ENCODE measurements at places on chromosomes 16 and 17.

DNA sequence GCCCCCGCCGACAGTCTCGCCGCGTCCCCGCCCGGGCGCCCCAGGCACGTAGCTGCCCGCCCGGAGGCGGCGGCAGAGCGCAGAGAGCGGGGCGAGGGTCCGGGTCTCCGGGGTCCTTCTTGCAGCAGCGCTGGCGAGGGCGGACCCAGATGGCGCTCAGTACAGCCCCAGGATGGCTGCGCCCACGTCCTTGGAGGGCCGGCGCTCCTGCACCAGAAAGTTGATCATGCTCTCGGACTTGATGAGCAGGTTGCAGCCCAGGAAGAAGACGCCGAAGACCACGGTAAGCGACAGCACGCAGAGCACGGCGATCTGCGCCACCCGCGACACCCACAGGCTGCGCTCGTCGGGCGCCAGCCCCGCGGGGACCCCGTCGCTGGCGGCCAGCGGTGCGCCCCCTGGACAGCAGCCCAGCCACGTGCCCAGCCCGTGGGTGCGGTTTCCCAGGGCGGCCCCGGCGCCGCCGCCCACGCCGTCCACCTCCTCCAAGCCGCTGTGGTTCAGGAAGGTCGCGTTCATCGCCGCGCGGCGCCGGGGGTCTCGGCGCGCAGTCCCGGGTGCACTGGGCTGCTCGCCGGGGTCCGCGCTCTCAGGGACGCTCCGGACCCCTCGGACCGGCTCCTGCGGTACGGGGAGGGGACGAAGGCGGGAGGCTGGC, 435 bp downstream of the RPRML start:
- DNase-seq, result no peak

GRCh38 chr17:66652840-66653507, 181.9 kb upstream of the CACNG5 start:
- no peak for DNase-seq

- no peak for DNase-seq
Observed at GRCh38 chr17:50079334-50080095, 15.6 kb upstream of the PDK2 start.

- DNase-seq, result no peak
Observed at GRCh38 chr16:46808997-46809396, 22.0 kb downstream of the C16orf87 start.

- no peak for DNase-seq
Observed at GRCh38 chr16:75007443-75007842, 8.6 kb downstream of the ZNRF1 start.

DNA sequence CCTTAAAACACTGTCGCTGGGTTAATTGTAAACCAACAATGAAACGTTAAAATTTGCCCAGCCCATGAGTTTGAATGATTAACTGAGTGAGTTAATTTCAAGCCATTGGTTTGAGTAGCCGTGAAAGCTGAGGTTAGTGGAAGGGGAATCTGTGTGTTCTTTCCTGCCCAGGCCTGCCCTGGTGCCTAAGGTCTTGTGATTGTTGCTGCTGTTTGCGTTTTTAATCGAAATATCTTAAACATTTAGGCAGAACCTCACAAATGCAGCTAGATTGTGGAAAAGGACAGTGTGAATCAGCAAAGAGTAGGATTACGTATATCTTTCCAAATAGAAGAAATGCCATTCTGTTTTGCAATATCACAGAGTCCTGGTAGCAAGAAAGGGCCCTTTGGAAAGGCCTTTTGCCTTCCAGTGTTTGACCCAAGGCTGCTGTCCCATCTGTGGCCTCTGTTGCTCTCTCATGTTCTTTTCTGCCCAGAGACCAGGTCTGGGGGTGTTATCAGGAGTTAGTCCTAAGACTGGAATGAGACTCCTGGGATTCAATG, 113.8 kb downstream of the MSI2 start:
- no peak for DNase-seq

DNA sequence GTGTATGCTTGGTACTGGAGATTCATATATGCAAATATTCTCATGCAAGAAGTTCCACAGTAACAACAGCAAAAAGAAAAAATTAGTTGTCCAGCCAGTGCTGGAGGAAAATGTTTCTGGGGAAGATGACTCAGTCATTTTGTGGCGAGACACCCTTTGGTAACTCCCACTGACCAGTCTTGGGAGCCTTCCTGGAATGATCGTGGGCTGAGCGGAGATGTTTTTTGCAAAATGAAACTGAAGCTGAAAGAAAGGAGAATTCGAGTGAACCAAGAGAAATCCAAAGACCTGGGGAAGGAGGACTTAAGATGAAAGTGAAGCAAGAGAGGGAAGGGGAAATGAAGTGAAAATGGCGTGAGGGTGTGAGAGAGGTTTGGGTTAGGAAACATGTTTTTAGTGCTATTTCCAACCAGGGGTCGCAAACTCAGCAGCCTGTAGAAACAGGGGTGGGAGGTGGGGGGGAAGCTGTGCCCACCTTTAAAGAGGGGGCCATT, 5.2 kb downstream of the ITPRIPL2 start:
- peak; percentile 65 for DNase-seq

DNA sequence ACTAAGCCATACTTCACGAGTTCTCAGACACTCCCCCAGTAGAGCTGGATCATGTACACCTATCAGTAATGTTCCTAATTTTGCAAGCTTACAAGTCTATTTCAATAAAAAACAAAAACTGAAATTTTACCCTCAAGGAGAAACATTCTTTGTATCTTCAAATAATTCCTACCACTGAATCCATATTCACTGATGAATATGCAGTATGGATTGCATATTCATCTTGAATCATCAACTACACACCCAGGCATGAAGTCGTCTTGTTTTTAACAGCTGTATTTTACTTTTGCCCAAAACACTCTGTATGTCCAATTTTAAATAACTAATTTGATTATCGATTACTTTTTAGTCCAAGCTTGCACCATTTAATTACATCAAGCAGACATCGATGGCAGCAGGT, 31.8 kb downstream of the ZDHHC7 start:
- DNase-seq, result no peak

- no peak for DNase-seq
Observed at GRCh38 chr17:79837888-79838521, 1.2 kb downstream of the CBX4 start.

DNA sequence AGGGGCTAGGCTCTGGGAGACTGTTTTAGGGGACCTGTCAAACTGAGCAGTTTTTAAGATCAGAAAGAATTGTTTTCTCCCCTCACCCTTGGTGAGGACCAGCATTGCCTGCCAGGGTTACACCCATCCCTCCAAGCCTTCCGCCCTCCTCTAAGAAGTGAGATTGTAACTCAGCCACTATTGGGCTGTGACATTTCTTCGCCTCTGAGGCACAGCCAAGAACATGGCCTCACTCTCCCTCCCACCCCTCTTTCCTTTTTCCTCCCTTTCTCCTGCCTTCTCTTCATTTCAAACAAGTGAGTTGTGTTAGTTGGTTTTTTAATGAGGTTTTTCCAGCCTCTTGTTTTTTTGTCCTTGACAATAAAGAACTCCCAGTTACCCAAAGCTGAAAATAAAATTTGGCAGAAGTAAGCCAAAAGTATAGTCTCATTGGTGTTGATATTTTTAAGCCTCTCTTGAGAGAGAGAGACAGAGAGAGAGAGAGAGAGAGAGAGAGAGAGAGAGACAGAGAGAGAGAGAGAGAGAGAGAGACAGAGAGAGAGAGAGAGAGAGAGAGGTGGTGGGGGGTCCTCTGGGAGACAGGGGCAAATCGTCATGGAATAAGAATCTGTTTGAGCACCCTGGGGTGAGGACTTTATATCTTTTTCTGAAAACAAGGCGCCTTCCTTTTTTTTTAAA, 77.2 kb upstream of the TBX2 start:
- DNase-seq, result peak; percentile 55

DNA sequence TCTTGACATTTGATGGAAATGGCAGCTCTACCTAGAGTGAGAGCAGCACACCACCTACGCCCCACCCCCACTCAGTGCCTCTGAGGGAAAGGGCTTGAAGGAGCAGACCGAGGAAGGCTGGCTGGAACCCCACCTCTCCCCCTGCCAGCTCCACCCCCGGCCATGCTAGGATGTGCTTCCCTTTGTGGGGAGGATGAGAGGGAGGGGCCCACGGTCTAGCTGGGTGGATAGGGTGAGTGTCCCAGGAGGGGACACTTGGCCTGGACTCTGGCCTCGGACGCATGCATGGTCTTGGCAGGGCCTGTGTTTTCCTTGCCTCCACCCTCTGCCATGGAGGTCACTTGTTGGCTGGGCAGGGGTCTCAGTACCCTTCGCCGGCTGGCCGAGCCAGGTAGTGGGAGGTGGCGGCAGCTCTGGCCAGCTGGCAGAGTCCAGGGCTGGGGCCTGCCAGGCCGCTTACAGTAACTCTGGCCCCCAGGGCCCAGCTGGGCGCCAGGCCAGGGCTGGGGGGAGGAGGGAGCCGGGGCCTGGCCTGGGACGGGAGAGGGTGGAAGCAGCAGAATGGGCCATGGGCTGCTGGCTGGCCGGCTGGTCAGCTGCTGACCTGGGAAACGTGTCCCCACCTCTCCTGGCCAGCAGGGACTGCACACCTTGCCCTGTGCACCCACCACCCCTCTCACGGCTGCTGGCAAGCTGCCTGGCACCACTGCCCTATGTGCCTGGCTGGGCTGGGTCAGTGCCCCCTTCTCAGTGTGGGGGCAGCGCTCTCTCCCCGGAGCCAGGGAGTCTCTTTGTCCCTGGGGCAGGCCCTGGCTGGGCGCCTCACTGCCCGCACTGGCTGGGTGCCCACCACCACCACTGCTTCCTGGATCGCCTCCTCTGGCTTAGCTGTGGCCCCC, 23.0 kb downstream of the RARA start:
- peak; percentile 91 for DNase-seq

DNA sequence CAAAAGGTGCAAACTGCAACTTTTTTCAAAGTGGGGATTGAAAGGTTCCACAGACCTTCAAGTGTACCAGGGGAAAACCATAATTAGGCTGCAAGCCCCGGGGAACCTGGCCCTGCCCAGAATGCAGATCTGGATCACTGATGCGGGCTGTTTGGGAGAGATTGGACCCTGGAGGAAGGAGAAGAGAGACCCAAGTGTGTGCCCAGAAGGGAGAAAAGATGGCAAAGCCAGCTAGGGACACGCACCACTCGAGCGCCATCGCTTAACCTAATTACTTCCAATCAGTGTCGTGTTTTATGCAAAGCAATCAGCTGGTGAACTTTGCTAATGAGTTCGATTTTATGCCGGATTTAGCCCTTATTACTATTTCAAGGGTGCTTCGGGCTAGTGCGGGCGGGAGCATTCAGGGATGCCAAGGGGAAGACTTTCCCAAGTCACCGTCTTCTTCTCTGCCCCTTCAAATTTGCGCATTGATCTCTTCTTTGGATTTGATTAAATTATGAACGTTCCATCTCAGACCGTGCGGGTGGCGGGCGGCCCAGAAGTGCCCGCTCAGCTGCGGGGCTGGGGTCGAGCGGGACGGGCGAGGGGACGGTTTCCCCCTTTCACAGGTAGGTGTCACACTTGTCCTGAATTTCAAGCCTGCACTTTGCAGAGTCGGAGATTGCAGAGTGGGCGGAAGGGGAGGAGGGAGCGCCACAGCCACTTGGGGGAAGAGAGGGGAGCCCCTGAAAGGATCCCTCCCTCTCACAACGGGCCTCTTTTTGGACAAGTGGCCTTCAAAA, 4.0 kb downstream of the IRX5 start:
- peak; percentile 34 for DNase-seq

GRCh38 chr17:64306850-64307463, 43.9 kb upstream of the TEX2 start:
- peak; percentile 83 for DNase-seq

- peak; percentile 69 for DNase-seq
Observed at GRCh38 chr16:19114359-19115147, 789 bp downstream of the ITPRIPL2 start.

- DNase-seq, result peak; percentile 45
Observed at GRCh38 chr17:38871247-38872015, 1.6 kb downstream of the LASP1 start.

GRCh38 chr17:57914273-57915142, 40.7 kb downstream of the CUEDC1 start:
- DNase-seq, result no peak

DNA sequence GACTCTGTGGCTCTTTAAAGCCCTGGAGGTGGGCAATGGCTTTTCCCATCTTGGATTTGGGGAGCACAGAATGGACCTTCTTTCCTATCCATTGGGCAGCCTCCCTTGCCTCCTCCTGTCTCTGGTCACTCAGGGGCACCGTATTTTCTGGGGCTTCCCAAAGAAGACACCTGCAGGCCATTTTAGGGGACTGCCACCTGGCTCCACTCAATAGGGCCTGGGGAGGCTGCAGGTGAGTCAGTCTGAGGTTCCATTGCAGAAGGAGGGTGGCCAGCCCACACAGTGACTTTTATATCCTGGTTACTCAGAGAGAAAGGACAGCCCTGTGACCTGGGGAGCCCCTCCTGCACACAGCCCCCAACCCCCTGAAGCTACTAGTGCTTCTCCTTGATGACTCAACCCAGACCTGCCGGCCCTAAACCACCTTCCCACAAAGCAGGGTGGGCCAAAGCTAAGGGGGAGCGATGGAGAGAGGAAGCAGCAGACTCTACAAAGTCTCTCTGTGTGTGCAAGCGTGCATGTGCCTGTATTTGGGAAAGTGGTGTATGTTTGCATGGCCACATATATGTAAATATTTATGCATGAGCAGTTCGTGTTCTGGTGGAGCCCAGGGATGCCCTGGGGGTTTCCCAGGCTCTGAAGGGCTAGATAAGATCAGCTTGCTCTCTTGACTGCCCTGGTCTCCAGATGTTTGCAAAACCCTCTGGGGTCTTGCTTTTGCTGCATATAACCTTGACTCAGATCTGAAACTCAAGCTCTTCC, 5.0 kb downstream of the CX3CL1 start:
- no peak for DNase-seq

GRCh38 chr17:55160501-55160900, 104.3 kb upstream of the HLF start:
- no peak for DNase-seq

All from muscle of back (tissue), 13 donors.